NCI-H460 (cell line): ENCODE measurements at places on chromosomes 2 and 18.

GRCh38 chr18:32770054-32770665, 2.7 kb downstream of the KLHL14 start:
- no peak for DNase-seq

DNA sequence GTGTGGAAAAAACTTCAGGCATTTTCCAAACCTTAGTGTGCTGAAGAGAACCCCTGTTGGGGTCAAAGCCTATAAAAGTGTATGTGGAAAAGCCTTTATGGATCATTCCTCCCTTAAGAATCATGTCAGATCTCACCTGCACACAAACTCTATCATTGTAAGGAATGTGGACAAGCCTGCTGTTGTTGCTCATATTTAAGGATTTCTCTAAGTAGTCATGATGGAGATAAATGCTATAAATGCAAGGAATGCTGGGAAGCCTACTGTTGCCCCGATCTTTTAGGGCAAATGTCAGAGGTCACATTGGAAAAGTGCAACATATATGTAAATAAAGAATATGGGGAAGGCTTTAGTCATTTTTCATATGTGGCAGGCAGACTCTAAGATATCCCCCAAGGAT, 129.5 kb downstream of the ICOS start:
- DNase-seq: no peak

DNA sequence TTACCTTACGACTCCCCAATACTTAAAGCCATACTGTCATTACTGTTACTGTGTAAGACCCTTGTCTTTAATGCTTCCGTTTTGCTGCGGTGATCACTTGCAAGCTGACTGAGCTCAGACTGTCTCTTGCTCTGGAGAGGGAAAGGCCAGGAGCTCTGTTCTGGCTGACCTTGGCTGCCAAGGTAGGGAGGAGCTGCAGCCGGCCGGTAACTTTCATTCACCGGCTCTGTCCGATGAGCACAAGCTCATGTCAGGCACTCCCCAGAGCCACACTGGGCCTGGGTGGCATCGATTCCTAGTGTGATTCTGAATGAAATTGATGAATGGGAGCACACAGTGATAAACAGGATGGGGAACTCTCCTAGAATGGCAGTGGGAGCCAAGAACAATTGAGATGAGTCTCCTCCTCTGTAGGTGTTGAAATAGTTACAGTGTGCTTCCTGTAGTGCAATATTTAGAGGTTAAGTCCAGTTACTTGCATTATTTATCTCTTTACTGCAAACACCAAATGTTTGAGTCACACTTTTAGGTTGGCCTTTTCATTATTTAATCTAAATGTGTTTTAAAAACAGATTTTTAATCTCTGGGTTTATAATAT, 100.9 kb downstream of the ATP9B start:
- DNase-seq: no peak

DNA sequence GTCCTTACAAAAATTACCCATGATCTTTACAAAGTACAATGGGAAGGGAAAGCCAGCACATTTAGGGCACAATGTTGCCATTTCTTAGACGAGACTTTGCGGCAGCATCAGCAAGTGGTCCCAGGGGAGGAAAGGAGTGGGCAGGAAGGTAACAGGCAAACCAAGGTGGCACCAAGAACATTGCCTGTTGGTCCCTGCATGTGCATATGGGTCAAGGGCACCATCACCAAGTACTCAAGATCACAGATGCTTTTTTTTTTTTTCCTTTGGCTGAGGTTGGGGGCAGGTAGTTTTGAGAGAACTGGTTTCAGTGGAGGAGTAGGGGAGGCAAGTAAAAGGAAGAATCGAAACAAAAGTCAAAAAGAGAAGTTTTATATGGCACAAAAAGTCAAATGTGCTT, 752 bp upstream of the CYTIP start:
- no peak for DNase-seq

GRCh38 chr2:222792001-222792611, 68.7 kb upstream of the ACSL3 start:
- DNase-seq: no peak

DNA sequence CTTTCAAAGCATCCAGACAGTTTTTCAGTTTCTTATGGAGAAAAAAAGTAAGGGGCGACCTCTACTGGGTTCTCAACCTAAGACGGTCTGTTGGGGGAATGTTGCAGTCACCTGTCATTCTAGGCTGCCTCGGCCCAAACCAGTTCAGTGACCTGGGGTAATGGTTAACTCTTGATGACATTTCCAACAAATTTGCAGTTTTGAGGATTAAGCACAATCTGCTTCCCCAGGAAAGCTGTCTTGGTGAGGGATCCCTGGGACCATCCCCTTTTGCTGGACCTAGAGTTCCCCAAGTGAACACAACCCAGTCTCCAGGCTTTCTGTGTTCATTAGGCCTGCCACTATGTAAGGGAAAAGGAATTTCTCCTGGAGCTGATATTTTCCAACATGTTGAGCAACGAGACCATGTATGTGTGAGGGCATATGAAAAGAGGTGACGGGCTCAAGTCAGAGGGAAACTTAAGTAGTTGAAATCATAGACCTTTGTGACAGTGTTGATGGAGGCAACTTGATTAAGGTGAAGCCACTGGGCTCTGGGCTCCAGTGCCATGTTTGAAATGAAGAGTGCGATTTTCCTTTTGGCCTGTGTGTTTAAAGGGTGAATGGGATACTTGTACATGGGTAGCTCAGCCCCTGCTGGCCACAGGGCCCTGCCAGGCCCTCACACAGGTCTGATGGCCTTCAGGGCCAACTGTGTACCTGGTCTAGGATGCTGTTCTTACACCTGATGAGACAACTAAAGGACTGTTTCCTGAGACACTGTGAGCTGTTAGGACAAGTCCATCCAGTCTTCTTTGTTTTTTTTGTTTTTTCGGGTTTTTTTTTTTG, 27.0 kb downstream of the FOSL2 start:
- DNase-seq: no peak

- DNase-seq: no peak
Measured at GRCh38 chr2:141941210-141941714, 189.6 kb downstream of the LRP1B start.

DNA sequence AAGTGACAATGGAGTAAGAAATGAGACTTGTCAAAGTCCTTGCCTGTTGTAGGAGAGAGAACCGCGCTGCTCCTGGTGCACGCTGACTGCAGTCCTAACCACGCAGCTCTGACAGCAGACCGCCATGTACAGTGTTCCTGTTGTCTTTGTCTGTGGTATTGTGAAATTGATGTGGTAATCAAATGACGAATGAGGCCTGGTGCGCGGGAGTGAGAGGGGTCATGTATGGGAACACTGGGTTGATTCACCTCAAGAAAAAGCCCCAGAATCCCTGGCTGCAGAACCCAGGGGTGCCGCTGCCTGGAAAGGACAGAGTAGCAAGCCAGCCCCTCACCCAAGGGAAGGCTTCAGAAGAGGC, 64.0 kb downstream of the INPP4A start:
- DNase-seq: no peak

- no peak for DNase-seq
Measured at GRCh38 chr2:172431993-172432392, 4.6 kb downstream of the ITGA6 start.

DNA sequence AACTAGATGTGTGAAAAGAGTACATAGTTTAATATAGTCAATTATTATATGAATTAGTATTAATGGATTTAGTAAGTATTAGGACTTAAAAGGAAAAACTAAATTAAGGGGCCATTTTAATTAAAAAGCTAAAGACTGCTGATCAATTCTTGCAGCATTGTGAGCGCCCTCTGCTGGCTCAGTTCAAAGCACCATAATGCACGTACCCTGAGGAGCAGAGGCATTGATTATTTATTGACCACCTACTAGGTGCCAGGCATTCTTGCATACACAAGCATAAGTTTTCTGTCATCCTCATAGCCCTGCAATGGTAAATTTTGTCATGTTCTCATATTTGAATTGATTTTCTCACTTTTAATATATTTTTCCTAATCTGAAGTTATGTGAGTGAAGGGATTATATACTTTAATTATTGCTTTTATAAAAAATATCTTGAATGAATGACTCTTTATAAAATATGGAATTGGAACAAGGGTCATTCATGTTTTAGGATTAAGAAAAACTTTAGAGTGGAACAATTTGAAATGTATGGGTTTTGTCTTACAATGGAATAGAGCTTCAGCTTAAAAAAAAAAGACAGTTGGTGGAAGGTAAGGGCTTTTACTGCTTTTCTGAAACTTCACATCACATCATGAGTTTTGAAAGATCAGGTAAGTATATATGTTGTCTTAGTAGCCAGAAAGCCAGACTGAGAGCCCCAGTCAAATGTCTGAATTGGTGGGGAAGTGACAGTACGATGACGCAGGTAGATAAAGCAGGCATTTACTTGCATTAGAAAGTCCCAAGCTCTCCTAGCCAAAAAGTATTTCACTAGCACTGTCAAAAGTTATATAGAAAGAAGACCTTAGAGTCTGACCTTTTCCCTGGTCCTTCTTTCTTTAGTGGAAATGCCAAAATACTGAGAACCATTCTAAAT, 9.7 kb downstream of the ITGA4 start:
- DNase-seq: peak; percentile 41

DNA sequence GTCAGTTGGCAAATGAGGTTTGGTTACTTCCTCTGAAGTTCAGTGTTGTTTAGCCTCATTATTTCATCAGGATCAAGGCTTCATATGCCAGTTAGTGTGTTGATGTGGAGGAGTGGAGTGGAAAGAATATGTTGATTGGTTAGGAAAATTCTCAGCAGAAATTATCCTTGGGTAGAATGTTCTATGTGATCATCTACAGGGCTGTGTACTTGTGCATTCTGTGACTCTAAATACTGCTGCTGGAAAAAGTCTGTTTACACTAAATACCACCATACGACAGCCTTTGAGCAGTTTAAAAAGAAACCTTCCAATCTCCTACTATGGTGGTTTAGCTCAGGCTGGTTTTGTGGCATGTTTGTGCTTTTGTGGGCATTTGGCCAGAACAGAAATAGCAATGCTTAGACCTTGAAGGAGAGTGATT, 25.8 kb downstream of the CAB39 start:
- no peak for DNase-seq

GRCh38 chr2:168008646-168009195, 238.7 kb downstream of the STK39 start:
- no peak for DNase-seq

DNA sequence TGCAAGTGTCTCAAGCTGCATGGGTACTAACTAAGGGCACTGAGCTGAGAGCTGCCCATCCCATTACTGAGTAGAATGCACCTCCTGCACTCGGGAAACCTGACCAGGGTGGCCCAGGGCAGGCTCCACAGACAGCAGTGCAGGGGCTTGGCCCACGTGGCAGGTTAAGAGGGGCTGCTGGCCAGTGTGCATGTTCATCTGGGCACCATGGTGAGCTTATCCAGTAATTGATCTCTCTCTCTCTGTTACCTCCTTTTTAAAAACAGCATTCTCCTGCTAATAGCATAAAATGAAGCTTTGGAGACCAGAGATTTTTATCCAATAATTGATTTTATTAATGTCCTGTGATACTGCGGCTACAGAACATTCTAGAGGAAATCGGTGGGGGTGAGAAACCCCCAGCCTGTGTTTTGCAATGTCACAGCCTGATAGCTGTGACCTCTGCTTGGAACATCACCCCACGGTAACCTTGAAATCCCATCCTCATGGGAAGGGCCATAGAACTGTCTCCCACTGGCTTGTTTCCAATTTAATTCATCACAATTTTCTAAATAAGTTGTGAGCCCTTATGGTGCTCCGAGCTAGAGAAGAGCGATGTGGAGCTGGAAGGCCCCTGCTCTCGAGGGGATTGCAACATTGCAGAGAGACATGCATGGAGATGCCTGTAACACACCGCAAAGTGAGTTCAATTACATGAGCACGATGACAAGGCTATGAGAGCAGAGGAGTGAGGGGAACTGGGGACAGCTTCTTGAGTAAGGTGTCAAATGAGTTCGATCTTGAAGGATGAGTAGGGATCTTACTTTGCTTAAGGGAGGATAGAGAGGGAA, 143.8 kb downstream of the GALNT14 start:
- DNase-seq: no peak

DNA sequence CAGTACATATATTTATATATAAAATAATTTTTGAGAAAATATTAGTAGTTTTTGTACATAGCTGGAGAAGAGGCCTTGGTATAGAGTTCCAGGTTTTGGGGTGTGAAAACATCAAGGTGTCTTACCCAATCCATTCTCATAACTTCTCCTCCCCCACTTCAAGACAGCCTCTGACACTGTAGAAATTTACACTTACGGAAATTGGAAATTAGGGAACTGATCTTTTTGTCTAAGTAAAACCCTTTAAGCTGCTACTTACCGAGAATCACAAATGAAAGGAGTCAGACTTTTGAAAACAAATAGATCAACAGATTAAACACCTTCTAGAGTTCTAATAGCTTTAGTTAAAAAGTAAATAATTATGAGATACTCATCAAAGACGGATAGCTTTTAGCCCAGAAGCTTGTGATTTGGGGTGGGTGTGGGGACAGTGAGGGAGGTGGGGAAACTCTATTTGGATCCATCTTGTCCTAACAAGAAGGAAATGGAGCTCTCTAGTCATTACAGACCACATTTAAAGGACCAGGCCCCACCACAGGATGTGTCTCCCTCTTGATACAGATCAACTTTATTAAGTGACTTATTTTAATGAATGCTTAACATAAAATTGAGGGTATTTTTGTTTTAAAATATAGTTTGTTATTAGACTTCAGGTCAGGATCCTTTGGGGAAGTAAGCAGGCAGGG, 11.1 kb upstream of the FBXO11 start:
- no peak for DNase-seq

DNA sequence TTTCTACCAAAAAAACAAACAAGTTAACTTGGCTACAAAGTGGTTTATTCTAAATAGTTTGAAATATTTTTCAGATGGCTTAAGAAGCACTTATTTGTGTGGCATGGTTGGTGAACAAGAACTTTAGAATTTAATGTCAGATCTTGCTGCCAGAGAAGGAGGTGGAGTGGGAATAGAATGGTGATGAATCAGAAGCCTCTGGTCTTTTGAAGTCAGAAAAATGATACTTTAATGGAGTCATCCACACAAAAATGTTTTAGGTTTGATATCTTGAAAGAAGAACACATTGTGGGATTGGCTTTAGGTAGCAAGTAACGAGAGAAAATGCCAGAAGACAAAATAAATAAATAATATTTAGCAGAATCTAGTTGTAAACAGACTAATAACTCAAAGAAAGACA, 243.1 kb upstream of the FANCL start:
- no peak for DNase-seq

- DNase-seq: no peak
Measured at GRCh38 chr2:27721335-27721734, 50.2 kb upstream of the MRPL33 start.

- DNase-seq: no peak
Measured at GRCh38 chr18:3872641-3873040, 422.7 kb downstream of the TGIF1 start.

GRCh38 chr18:29164020-29164706, 987.2 kb upstream of the CDH2 start:
- DNase-seq: peak; percentile 48

- no peak for DNase-seq
Measured at GRCh38 chr2:231662811-231663457, 45.4 kb upstream of the PTMA start.
